ENCODE measurements at places on chromosomes 16 and 17.

DNA sequence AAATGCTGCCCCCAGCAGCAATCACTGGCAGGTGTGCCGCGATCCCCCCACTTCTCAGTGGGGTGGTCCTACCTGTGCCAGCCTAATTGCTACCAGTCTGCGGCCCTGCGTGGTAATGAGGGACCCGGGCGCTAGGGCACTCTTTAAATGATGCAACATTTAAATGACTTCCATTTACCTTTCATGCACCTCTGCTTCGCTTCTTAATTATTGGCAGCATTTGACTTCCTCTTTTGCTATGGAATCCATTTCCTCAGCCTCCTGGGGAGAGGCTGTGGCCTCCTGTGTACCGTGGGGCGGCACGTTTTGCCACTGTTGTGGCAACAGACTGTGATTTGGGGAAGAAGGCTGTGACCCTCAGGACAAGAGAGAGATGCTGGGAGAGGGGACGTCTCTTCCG is 86.1 kb downstream of the RPA1 start:
- DNase-seq, result no peak

GRCh38 chr16:81521141-81521626 is 76.6 kb downstream of the CMIP start:
- DNase-seq, result no peak

DNA sequence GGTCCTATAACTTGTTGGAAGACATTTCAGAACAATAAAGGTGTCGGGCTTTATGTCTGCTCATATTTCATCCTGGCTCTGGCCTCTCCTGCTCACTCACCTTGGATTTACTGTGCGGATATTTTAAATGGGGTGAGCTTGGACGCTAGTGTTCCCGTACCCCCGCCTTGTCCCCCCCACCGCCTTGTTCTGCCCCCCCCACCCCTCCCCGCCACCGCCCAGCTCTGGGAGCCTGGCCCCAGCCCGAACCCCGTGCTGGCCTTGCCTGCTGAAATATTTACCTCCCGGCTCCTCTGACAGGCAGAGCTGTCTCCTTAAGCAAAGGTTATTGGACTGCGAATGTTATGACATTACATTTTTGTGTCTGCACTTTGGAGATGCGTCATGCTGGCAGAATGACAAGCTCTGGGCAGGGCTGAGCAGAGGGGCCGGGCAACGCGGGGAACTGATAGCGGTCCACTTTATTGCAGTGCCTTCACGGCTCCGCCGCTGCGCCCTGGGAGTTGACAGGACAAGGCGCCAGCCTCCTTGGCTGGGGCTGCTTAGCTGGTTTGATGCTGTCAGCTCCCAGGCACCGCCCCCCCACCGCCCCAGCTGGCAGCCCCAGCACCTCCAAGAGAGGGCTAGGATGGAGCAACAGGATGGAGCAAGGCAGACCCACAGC is 222.5 kb upstream of the GSE1 start:
- DNase-seq, result peak; percentile 95

- DNase-seq, result no peak
Measured at GRCh38 chr16:11913425-11914079, 2.2 kb downstream of the GSPT1 start.

DNA sequence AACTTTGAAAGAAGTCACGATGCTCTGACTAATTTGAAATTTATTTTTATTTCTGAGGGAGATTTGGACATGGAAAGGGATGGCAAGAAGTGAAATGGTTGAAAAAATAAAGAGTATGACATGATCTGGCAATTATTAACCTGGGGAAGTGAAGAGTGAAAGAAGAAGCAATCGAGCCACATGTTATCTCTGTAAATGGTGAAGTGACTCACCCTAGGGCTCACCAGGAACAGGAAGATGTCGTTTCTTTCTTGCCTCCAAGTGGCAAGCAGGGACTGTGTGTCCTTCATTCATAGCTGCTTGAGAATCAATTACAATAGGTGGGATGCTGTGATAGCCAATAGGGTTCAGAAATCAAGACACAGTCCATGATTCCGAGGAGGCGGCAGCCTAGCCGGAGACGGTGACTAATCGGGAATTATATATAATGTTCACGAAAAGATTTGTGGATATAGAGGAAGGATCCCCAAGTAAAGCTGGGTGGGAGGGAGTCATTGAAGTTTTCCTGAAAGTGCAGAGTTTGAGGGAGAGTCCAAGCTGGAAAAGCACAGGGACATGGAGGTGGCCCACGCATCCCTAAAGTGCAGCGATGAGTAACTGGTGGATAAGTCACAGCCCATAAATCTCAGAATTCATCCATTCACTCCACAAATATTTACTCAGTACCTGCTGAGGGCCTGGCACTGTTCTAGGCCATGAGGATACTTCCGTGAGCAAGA is 18.2 kb upstream of the KRT20 start:
- no peak for DNase-seq

DNA sequence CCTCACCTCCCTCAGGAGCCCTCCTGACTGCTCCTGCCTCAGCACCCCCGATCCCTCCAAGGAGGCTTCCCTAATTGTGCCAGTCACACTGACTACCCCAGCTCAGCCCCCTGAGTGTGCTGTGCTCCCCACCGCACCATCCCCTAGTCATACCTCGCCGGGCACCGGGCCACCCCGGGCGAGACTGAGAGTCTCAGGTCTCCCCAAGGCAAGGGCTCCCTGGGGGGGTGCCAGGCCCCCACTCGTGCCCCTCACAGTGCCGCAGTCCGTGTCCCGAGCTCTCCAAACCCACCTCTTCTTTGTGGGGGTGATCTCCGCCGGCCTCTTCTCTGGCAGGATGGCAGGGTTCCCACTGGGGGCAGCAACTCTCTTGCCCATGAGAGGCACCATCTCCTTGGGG is 3.2 kb downstream of the TRPV3 start:
- no peak for DNase-seq

DNA sequence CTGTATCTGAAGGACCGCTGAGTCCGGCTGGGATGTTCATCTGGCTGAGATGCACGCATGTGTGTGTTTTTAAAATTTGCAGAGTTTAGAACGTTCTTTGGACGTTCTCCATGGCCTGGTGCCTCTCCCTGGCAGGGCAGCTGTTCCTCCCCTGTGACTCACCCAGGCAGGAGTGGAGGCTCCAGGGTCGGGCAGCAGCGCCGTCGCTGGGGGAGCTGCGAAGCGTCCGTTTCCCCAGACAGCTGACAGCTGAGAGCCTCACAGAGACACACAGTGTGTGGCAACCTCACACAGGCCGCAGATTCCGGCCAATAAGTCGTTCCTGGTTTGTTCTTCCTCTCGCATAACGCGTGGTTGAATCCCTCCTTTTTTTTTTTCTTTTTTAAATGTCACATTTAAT is 80.6 kb downstream of the OR1D5 start:
- peak; percentile 78 for DNase-seq

- no peak for DNase-seq
Measured at GRCh38 chr16:19431636-19432340, 14.1 kb downstream of the TMC5 start.

DNA sequence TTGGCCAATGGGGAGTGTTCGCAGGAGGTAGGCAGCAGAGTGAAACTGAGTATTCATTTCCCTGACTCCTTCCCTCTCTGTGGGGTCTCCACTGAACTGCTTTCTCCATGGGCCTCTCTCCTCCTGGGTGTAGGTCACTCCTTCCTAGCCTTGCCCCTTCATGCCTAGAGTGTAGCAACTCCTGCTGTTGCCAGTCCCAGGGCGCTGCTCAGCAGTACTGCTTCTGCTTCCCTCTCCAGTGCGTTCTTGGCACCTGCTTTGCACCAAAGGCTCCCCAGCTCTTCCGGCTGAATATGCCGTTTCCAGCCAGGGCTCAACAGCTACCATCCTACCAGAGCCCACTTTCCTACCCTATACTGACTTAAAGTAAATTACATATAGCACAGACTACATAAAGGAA is 92.2 kb downstream of the MAF start:
- DNase-seq, result no peak

DNA sequence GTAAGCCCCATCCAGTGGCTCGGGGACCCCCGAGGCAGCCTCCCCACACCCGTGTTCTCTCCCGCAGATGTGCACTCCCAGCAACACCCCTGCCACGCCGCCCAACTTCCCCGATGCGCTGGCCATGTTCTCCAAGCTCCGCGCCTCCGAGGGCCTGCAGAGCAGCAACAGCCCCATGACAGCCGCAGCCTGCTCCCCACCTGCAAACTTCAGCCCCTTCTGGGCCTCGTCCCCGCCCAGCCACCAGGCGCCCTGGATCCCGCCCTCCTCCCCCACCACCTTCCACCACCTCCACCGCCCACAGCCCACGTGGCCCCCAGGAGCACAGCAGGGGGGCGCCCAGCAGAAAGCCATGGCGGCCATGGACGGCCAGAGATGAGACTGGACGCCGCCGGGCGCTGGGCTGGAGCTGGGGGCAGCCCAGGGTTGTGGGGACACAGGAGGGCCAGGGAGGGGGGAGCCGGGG is 5.0 kb downstream of the UBALD2 start:
- DNase-seq, result no peak

DNA sequence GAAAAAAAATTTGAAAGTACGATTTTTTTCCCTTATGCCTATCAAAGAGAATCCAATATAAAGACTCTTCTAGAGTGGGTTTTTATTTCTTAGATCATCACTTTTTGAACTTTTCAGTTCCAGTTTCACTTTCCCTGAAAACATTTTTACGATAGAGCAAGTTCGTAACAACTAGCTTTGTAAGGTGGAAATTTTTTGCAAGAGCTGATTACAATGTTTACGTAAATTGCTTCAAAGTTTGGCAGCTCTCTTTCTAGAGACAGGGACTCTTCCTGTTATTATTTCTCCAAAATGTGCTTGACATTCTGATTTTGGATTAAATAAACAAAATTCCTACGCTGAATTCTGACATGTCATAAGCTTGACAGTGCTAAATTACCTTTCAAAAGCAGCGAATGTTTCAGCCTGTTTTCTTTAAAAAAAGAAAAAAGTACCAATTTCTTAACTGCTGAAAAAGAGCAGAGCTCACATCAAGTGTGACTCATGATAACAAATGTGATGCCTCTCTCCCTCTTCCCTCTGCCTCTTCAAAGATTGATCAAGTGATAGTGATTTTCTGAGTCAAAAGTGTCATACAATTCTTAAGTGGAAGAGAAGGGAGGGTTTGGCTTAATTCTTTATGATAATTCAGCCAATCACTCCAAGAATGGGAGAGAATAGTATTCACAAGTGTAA is 175.2 kb downstream of the KCNJ2 start:
- no peak for DNase-seq
